ENCODE measurements at places on chromosomes 6 and 20.

- DNase-seq = no peak
Observed at GRCh38 chr6:56242346-56242745, 5.0 kb downstream of the COL21A1 start.

GRCh38 chr6:54248994-54249393 lies 59.2 kb upstream of the TINAG start:
- DNase-seq = no peak

- no peak for DNase-seq
Observed at GRCh38 chr6:113968472-113968871, 2.5 kb downstream of the HDAC2 start.

DNA sequence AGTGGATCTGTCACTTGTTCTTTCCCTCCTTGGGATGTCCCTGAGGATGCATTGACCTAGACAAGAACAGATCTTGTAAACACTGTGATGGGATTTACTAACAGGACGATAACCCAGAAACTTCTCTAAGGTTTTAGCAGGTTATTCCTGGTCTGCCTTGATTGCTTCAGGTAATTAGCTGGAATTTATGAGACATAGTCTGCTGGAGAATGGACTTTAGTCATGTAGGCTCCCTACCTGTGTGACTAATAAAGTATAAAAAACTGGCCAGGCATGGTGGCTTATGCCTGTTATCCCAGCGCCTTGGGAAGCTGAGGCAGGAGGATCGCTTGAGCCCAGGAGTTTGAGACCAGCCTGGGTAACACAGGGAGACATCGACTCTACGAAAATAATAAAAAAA lies 96.1 kb downstream of the PAK5 start:
- DNase-seq = no peak

DNA sequence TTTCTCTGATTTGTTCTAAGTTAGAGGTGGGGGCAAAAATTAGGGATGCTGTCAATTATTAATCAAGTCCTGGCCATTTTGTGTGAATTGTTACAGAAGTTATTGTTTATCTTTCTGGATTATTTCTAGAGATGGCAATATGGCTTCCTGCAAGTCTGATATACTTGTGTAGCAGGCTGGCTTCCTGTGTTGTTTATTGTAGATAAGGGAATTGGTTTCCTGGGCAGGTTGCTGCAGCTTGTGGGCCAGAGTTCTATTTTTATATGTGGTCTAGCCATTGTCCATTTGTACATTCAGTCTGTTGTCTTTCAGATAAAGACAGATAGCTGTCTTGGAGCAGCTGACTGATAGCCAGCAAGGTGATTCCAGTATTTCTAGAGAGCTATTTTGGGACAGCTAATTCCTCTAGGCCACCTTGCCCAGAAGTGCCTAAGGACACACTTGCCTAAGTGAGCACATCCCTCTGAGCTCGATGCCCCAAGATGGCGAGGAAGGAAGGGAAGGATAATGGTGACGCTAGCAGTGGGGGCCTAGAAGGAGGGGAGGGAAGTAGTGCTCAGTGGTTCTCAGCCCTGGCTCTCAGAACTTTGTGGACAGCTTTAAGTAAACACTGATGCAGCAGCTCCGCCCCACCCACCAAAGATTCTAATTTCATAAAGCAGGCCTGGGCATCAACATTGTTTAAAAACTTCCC lies 25.5 kb downstream of the DDO start:
- no peak for DNase-seq

DNA sequence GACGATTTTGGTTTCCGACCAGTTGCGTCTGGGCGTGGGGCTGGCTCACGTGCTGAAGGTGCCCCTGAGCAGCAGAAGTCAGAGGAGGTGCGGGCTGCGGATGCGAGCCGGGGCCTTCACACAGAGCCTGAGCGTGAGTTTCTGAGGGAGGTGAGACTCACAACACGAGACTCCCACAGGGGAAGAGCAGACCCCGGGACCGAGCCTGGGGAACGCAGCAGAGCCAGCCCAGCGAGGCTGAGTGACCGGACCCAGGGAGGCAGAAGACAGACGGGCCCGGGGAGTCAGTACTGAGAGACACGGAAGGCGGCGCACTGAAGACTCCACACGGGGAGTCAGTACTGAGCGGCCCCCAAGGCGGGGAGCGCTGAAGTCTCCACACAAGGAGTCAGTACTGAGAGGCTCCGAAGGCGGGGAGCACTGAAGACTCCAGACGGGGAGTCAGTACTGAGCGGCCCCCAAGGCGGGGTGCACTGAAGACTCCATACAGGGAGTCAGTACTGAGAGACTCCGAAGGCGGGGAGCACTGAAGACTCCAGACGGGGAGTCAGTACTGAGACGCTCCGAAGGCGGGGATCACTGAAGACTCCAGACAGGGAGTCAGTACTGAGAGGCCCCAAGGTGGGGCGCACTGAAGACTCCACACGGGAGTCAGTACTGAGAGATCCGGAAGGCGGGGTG lies 77.8 kb downstream of the DLL1 start:
- peak; percentile 10 for DNase-seq

DNA sequence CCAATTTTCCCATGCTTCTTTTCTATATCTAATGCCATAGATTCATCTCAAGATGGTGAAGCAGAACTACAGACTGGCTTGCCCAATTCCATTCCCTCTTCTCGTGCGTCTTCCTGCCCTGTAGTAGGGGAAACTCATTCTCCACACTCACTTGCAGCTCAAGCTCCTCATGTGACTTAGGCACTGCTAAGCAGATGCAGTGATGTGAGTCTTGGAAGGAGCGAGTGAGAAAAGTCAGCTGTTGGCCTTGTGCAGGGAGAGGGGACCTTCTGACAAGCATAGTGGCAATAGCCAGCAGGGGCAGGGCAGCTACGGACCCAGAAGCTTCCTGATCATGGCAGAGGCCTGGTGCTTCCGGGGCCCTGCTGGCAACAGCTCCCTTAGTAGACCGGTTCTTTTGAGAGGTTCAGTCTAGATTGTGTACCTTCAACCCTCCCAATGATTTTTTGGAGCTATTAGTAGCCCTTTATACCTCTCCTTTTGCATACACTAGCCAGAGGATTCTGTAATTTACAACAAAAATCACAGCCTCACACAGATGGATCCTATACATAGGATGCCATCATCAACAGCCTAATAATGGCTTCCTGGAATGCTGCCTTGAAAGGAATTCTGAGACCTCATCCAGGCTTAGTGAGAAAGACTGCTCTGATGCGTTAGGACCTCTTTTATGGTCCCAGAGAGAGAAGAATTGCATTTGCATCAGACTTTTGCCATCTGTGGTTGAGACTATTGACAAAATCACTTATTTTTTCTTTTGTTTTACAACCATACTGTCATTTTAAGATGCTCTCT lies 121.5 kb upstream of the RIPOR2 start:
- no peak for DNase-seq

DNA sequence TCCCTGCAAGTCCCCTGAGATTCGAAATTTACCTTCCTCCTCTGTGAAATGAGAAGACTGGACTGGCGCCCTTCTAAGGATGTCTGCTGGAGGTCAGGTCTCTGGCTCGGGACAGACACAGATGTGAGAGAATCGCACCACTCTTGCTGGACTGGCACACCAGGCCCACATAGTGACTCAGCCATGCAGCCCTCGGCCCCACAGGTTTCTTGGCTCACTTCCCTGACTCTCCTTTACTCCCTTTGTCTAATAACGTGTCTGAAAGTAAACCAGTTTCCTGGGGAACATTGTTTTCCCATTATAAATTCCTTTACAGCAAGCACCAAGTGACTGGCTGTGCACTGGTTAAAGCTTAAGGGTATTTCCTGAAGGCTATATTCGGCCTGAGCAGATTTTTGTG lies 106.7 kb upstream of the PLEKHG1 start:
- no peak for DNase-seq

DNA sequence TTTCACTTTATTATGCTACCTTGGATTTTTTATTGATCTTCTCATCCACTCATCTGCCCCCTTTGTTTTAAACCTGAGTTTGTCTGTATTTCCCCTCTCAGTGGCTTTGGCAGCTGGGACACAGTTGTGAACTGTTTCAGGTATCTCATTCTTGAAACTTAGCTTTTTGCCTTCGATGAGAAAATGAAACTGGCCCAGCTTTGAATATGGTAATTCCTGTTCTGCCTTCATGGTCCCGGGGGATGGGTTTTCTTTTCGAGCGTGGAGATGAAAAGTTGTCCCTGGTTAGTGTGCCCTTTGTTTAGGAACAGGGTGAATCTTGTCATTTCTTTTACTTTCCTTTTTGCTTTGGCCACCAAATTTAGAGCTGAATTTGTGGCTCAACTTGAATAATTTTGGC lies 25.6 kb downstream of the DHX35 start:
- no peak for DNase-seq

DNA sequence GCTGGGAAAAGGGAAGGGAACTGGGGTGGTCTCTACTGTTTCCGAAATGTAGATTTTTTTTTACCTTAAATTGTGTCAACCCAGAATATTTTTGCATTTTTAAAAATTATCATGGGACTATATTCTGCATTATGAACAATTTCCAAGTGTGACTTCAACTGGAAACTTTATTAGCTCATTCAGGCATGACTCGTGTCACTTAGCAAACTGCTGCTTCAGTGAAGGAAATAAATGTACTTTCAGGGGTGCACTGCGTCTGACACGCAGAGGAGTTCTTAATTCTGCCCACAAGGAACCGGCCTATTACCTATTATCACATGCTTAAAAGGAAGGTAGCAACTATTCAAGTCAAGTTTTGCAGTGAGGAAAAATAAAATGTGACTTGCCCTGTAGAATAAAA lies 291.3 kb upstream of the PRDM1 start:
- DNase-seq = no peak

DNA sequence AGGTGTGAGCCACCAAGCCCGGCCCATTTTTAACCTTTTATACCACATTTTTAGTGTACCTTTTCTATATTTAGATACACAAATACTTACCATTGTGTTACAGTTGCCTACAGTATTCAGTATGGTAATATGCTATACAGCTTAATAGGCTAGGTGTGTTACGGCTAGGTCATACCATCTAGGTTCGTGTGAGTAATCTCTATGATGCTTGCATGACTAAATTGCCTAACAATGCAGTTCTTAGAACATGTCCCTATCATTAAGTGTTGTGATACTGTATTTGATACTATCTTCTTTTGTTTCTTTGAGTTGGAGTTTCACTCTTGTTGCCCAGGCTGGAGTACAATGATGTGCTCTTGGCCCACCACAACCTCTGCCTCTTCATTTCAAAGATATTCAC lies 387.7 kb upstream of the SASH1 start:
- DNase-seq = no peak

GRCh38 chr6:14118446-14118845 lies 874 bp downstream of the CD83 start:
- no peak for DNase-seq

Measured in stimulated activated CD8-positive, alpha-beta memory T cell treated with anti-CD3 and anti-CD28 coated beads, Interleukin-4, amount 100 ng/mL, for 48 hours (primary cell).